ENCODE measurements at places on chromosomes 16 and 17.

- DNase-seq: no peak
Observed at GRCh38 chr17:75454193-75454592, 2.2 kb upstream of the TMEM94 start.

DNA sequence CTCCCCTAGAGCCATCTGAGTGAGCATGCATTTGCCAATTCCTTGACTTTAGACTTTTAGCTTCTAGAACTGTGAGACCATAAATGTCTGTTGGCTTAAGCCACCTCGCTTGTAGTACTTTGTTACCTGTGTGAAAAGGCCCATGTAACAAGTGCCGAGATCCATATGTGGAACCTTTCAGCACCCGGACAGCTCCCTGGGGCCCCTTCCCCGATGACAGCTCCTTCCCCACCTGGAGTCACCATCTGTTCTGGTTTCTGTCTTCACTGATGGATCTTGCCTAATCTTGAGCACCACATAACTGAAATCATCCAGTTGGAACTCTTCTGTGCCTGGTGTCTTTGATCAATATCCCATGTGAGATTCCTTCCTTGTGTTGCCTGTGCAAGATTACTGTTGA lies 78.9 kb upstream of the EEF2KMT start:
- DNase-seq: no peak

DNA sequence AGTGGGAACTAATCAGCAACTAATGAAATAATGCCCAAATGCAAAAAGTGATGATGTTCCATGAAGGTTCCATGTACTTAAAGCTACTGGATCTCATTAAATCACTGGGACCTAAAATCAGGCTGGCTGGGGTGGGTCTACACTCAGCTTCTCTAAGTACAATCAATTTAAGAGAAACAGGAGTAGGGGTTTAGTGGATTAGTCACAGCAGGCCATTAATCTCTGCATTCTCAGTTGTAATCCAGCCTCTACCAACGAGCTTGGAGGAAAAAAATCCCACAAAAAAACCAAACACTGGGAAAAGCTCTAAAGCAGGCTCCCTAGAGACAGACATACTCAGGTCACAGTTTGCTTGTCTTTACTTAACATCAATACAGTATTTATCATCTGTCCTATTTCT lies 15.0 kb downstream of the CA10 start:
- no peak for DNase-seq

- no peak for DNase-seq
Observed at GRCh38 chr16:69724981-69725479, 1.3 kb downstream of the NQO1 start.

GRCh38 chr16:1078579-1079021 lies 6.1 kb downstream of the SSTR5 start:
- DNase-seq: no peak

DNA sequence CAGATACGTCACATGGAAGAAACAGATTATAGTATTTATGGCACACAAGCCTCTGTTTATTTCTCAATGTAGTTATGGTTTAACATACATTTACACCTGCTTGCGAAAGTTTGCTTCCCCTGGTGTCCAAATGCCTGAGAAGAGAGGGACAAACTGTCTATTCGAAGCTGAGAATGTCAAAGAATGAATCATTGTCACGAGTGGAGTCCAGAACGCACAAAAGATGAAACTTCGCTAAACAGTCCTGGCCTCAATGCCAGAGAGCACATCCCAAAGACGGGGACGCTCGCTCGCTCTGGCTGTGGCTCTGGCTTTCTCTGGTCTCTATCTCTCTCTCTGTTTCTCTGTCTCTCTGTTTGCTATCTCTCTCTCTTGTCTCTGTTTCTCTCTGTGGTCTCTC lies 298.8 kb downstream of the FOXL1 start:
- no peak for DNase-seq
